ENCODE measurements at places on chromosomes 1 and 21. TPM values are rescaled to one million over a fixed set of nuclear protein-coding genes. Genes with fewer than 3 reads are reported as not detected.

The OR2T33 gene
- total RNA-seq: not detected

The OLFML3 gene
- not detected for total RNA-seq

The HCN3 gene
- 2.5 TPM for total RNA-seq

The ATP6V1G3 gene
- total RNA-seq: not detected

The ACOT11 gene
- total RNA-seq: 0.72 TPM

The EDARADD gene
- total RNA-seq: 4.8 TPM

The CLCA1 gene
- total RNA-seq: 0.13 TPM

The FAM151A gene
- not detected for total RNA-seq

The TSPEAR gene
- total RNA-seq: not detected

The ARHGAP29 gene
- total RNA-seq: 0.24 TPM

The ERRFI1 gene
- 6.5 TPM for total RNA-seq

The OR2L8 gene
- total RNA-seq: not detected

The CLEC20A gene
- total RNA-seq: not detected

The CFAP74 gene
- total RNA-seq: not detected

The TARS2 gene
- 35.5 TPM for total RNA-seq

The AVPR1B gene
- not detected for total RNA-seq

The SLC45A1 gene
- total RNA-seq: 0.29 TPM

The SMPDL3B gene
- 1.9 TPM for total RNA-seq

The RHD gene
- not detected for total RNA-seq

The KRTAP21-2 gene
- not detected for total RNA-seq

The C1QB gene
- total RNA-seq: 0.19 TPM

The NCF2 gene
- 71.1 TPM for total RNA-seq

The ATP5PO gene
- total RNA-seq: 294 TPM

The THBS3 gene
- total RNA-seq: 3.8 TPM

The CFAP141 gene
- total RNA-seq: not detected

The ZNF678 gene
- 4.4 TPM for total RNA-seq

The CLDN19 gene
- not detected for total RNA-seq

The ITLN2 gene
- not detected for total RNA-seq

The EPS8L3 gene
- not detected for total RNA-seq

The AIRE gene
- total RNA-seq: 0.10 TPM

The THEM5 gene
- not detected for total RNA-seq

The NPR1 gene
- 0.56 TPM for total RNA-seq

The EFCAB7 gene
- total RNA-seq: 5.7 TPM

The PRUNE1 gene
- 10.9 TPM for total RNA-seq

The HLCS gene
- 13.3 TPM for total RNA-seq

The ATAD3C gene
- total RNA-seq: 1.1 TPM

The TTC39A gene
- total RNA-seq: 3.5 TPM

The NUAK2 gene
- 3.0 TPM for total RNA-seq

The FHAD1 gene
- 0.80 TPM for total RNA-seq

The AKNAD1 gene
- total RNA-seq: not detected

Measured in GM12878 (cell line).